GM23248 (cell line): ENCODE measurements at places on chromosomes 16 and 17.

GRCh38 chr16:22659933-22660332 lies 149.2 kb downstream of the NPIPB5 start:
- DNase-seq, result no peak

DNA sequence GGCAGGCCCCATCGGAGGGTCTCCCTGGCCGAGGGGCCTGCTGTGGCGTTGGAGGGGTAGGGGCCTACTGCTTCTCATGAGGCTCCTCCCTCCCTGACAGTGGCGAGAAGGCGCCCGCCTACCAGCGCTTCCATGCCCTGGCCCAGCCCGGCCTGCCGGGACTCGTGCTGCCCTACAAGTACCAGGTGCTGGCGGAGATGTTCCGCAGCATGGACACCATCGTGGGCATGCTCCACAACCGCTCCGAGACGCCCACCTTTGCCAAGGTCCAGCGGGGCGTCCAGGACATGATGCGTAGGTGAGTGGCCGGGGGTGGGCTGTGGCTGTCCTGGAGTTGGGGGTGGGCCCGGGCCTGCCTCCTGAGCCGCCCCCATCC lies 1.7 kb downstream of the CDT1 start:
- no peak for DNase-seq

DNA sequence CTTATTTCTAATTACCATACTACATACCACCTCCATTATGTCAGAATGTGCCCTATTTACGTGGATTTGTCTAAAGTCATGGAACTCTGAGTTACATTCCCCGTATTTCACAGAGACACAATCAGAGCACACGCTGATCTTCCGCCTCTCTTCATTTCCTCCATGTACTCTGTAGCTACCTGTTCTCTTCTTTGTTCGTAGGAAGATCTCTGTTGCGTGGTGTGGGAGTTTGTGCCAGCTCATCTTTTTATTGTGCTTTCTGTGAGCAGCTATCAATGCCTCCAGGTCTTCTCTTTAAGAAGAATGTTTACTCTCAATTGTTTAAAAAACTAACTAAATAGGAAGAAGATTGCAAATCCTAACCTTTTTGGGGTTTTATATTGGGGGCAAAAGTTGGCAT lies 26.9 kb downstream of the NLRC5 start:
- no peak for DNase-seq

DNA sequence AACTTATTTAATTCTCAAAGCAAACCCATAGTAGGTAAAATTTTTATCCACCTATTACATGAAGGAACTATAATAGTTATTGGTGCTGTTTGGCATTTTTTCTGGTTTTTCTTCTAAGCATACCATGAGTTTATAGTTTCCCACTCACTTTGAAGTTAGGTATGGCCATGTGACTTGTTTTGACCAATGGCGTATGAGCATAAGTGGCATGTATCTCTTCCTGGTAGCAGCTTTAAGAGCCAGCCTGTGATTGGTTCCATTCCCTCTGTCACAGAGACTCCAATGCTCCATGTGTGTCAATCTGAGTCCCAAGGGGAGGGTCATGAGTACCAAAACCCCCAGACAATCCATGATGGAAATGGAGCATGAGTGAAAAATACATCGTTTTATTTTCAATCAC lies 282.9 kb upstream of the N4BP1 start:
- no peak for DNase-seq

GRCh38 chr17:50540560-50541401 lies 6.2 kb upstream of the SPATA20 start:
- DNase-seq, result no peak

DNA sequence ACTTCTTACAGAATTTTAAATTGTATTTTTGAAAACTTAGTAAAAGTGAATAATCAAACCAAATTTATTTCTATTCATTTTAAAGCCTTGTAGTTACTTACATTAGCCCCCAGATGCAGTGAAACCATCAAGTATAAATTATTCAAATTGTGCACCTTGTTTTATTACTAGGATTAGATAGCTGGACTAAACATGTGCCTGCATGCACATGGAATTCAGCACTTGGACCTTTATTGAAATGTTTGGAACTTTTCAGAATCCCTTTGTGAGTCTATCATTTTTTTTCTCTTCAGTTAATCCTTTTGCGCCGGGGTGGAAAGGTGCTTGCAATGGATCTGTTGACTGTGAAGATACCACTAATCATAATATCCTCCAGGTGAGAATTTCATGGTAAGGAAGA lies 4.7 kb downstream of the ZPBP2 start:
- DNase-seq, result peak; percentile 78
